ENCODE measurements at places on chromosomes 5 and 9.

DNA sequence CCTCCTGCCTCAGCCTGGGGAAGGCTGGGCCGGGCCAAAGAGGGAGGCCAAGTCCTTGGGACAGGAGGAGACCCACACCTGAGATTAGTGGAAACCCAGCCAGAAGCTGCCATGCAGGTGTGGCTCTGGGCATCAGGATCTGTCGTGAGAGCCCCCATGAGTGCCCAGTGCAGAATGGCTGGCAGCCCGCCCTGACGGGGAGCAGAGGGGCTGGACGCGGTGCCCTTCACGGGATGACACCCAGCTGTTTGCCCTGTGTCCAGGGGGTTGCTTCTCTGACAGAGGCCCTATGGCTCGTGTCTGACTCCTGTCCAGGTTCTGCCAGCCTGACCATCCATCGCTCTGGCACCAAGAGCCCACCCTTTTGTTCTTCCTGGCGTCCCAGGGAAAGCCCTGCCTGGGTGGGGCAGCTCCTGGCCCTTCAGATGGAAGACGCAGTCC lies 8.5 kb downstream of the DIPK1B start:
- DNase-seq, result no peak

DNA sequence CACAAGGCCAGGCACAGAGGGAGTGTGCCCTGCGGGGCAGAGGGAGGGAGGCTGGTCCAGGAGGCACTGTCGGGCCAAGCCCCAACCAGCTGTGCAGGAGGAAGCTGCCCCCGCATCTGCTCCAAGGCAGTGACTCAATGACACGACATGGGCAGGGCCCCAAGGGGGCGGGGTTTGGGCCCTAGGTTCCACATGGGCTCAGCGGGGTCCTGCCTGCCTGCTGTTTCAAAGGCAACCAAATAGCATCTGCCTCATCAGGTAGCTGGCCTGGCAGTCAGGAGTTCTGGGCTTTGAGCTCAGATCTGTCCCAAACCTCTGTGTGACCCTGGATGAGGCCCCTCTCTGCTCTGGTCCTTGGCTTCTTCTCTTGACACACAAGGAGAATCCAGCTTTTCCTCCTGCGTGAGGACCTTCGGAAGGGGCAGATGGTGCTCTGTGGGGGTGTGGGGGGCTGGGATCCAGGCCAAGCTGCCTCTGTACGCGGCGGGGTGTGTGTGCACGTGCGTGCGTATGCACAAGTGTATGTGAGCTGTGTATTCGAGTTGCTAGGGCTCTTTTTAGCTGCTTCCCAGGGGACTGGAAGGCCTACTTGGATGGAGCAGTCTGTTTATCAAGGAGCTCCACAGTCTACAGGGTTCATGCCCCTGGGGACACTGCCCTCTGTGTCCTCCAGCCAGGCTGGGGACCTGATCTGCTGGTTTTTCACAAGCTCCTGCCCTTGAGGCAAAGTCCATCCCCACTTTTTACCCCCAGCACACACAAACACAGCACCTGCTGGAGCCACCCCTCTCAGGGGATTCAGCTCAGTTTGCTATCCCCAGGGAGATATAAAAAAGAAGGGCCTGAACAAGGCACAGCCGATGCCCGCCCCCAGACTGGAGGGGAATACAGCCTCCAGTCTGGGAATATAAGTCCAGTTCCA lies 138.9 kb downstream of the RGS3 start:
- DNase-seq, result no peak

DNA sequence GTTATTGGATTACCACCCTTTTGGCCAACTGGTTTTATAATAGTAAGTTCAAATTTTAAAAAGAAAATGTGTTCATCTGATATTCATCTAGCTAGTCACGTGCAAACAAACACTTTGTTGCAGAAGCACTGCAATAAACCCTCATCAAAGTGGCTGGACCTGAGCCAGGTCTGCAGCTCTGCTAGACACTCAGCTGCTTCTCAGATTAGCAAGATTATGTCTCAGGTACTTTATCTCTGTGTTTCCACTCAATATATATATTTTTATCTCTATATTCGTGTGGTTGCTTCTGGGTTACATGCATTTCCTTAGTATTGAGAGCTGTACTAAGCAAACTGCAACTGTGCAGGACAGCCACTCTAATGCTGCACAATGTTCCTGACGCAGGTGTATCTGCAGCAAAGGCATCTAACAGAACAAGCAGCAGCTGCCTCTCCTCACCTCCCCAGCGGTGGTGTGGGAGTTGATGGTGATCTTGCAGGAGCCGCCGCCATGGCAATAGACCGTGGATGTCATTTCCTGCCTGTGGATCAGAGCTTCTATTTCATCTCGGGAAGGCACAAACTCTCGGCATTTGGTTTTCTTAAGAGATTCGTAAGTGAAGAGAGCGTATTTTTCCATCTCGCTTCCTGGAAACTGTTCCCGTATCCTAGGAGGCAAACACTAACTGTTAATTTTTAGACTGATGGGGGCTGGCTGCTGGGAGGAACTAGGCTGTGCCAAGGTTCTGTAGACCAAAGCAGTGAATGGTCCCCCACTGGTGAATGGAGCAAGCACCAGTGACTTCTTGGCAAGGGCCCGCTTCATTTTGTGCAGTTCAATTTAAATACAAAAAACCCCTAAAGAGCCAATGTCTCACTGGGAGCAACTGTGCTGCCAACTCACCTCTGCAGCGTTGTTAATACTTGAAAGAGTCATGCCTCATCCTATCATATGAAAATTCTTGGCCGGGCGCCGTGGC lies 56.7 kb upstream of the RETREG1 start:
- no peak for DNase-seq

- DNase-seq, result no peak
These were observed 236.8 kb downstream of the ARHGEF28 start for GRCh38 chr5:73862796-73863195.

GRCh38 chr5:166123717-166124116 lies 2167.7 kb upstream of the WWC1 start:
- DNase-seq, result no peak

Measured in C1 segment of cervical spinal cord (tissue), 14 donors.